Lung microvascular endothelial cell (primary cell): ENCODE measurements at places on chromosomes 5 and 9. TPM values are rescaled to one million over a fixed set of nuclear protein-coding genes. Genes with fewer than 3 reads are reported as not detected.

The TNFSF15 gene
- total RNA-seq = 0.87 and 2.6 TPM in 2 replicates

The CACFD1 gene
- 9.2 and 15.9 TPM in 2 replicates for total RNA-seq

The CAPSL gene
- not detected in 2 replicates for total RNA-seq

The TMEM174 gene
- not detected in 2 replicates for total RNA-seq

The PCDHA1 gene
- total RNA-seq = under 0.01 TPM in 1 of 2 replicates, not detected in the other

The F2RL2 gene
- 0.22 TPM in 1 of 2 replicates, not detected in the other for total RNA-seq

The BARHL1 gene
- total RNA-seq = not detected in 2 replicates

The CAMK4 gene
- total RNA-seq = under 0.01 and 0.44 TPM in 2 replicates

The ARID3C gene
- total RNA-seq = under 0.01 and 0.20 TPM in 2 replicates

The ALDH1A1 gene
- total RNA-seq = 1,079 and 3,265 TPM in 2 replicates

The ANKRD18A gene
- not detected in 2 replicates for total RNA-seq

The NHP2 gene
- total RNA-seq = 106 and 132 TPM in 2 replicates

The ROPN1L gene
- total RNA-seq = 1.1 and 1.4 TPM in 2 replicates

The RAB14 gene
- total RNA-seq = 21.6 and 24.4 TPM in 2 replicates

The FNIP1 gene
- 22.0 and 31.0 TPM in 2 replicates for total RNA-seq
